ENCODE measurements at places on chromosomes 6 and 20.

- no peak for DNase-seq
Measured at GRCh38 chr6:161351858-161352257, 78.0 kb upstream of the AGPAT4 start.

DNA sequence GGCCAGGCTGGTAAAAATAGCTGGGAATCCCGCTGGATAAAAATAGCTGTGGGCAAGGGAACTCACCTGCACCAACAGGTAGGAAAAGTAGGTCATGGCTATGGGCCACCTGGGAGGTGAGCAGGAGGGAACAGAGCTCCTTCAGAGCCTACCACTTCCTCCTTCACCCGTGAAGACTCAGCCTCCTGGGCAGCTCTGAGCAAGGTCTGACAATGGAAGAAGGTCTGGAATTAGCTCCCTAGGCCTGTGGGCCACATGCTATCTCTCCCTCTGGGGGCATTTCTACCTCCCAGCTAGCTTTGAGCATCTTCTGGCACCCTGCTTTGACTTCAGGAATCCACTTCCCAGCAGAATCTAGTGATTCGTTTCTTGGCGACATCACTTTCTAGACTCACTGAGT is 153.9 kb downstream of the MRPL14 start:
- no peak for DNase-seq

GRCh38 chr6:22499815-22500214 is 69.6 kb upstream of the HDGFL1 start:
- no peak for DNase-seq

GRCh38 chr20:51061418-51062045 is 38.6 kb upstream of the KCNG1 start:
- no peak for DNase-seq

DNA sequence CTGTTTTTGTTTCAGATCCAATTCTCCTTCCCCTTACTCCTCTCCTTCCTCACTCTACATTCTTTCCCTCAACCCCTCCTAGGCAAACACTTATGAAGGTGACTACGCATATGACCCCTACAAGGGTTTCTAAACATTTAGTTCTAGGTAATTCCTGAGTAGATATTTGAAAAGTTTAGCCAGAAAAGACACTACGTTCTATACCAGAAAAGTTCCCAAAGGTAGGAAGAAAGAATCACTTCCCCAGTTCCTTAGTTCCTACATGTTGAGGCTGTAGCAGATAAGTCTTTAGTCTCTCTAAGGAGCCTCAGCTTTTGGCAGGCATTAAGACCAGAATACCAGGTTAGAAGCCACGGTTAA is 11.6 kb downstream of the POU3F2 start:
- DNase-seq: no peak

DNA sequence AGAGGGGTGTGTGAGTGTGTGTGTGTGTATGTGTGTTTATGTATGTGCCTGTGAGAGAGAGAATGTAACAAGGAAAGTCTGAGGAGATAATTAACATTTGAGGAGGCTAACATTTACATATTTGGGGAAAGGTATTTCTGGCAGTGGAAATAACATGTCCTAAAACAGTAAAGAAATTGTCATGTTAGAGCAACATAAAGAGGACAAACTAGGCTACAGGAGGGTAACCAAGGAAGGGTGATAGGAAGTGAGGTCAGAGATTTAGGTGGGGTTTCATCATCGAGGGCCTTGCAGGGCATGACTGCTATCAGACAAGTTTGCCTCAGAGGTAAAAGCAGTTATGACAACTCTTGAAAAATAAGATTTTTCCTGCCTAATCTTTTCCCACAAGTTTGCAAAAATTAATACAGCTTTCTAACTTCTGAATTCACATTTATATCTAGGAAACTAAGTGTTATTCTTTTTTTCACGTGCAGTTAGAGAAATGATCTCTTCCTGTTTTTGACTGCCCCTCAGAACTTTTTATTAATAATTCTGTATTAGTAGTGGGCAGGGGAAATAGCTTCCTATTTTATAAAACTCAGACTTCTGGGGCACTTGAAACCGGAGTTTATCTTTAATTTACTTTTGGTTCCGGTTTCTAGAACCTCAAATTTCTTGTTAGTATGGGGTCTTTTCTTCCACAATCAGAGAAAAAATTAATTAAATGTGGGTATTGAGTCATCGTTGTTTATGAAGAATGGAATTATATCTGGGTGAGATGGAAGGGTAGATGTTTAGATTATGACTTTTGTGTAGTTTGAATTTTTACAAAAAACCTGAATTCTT is 30.5 kb upstream of the RHAG start:
- no peak for DNase-seq

DNA sequence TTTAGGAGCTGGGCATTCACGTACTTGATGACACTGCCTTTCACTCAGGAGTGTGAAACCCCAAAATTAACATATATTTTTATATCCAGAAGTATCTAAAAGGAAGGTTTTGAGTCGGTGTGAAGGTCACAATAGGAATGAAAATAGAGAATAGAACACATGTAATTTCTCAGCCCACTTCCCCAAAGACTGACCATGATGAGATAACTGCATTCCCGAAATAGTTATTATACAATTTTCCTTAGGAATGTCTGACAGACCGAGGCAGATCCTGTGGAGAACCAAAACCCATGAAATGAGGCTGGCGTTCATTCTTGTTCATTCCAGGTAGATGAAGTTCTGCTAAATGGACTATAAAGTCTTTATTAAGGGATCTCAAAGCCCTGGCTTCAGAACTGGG is 10.3 kb downstream of the NSFL1C start:
- DNase-seq: no peak

DNA sequence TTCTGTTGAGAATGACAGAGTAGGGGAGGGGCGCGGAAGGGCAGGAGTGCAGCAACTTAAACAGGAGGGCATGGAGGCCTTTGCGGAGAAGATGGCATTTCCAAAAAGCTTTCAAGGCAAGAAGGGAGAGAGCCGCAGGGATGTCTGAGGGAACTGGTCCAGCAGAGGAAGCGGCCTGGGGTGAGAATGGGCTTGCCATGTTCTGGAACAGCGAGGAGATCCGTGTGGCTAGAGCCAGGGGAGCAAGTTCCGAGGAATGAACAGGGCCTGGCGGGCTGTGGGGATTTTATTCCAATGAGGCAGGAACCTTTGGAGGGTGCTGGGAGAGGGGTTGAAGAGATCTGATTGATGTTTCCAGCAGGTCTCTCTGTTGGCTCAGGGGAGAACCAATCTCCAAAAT is 86.1 kb downstream of the PREX1 start:
- DNase-seq: no peak

DNA sequence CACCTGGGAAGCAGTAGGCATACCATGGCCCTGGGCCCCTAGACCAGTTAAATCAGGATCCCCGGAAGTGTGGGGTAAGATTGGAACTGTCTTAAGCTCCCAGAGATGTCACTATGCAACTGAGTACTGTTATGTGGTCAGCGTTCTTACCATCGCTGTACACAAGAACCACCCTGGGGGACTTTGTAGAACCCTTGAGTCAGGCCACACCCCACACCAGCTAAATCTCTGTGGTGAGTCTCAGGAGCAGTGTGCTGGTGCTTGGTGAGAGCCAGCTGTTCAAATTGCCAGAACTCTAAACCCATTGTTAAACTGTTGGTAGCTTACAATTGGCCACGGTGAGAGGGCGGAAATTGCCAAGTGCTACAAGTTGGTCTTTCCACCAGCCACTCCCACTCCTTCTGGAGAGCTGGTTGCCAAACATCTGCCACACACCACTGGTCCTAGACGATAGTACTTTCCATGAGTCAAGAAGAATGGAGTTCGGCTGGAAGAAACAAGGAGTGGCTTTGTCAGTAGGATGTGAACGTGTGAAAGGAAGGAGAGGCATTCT is 80.5 kb upstream of the SYNDIG1 start:
- DNase-seq: no peak

DNA sequence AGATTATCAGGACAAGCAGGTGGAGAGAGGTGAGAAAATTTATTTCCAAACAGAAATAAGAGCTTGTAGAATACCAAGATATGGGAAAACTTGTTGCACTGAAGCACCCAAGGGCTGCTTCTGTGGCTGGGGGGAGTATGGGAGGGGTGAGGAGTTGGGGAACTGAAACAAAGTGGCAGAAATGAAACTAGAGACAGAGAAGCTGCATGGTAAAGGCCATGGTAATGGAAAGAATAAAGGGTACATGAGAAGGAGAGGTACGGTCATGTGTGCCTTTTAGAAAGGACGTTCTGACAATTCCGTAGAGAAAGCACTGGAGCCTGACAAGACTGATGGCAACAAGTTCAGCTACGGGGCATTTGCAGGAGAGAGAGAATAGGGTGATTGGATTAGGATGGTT is 51.6 kb upstream of the RIN2 start:
- DNase-seq: no peak

DNA sequence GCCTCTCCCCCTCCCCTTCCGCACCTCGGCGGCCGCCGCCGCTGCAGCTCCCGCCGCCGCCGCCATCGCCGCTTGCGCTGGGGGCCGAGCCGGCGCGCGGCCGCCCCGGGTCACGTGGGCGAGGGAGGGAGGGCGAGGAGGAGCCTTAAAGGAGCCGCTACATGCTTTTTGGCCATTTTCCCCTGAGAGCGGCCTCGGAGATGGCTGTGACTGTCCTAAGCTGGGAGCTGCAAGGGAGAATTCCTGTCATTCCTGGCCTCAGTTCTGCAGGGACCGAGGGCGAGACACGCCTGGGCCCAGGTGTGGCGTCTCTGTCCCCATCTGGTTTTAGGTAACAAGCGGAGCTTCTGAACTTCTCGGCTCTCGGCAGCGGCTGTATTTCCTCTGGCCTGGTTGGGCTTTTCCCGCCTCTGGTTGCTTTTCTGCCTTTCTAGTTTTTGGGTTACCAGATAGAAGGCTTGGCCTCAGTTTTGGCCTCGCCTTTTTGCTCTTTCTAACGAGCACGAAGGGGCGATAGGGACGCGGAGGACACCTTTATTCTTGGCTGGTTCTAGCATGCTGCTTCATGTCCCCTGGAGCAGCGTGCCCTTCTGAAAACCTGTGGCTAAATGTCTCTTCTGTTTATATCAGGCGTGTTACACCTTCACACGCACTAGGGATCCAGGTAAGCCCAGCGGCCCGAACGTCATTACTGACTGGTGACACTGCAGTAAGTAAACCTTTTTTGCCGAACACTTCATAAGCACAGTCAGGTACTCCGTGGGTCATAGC is at the start of gene EHMT2:
EHMT2 (minus strand) TSS at position 87 of the 771 bp plus-strand sequence; CDS start at position 66, 21 bp downstream.
- peak; percentile 85 for DNase-seq

DNA sequence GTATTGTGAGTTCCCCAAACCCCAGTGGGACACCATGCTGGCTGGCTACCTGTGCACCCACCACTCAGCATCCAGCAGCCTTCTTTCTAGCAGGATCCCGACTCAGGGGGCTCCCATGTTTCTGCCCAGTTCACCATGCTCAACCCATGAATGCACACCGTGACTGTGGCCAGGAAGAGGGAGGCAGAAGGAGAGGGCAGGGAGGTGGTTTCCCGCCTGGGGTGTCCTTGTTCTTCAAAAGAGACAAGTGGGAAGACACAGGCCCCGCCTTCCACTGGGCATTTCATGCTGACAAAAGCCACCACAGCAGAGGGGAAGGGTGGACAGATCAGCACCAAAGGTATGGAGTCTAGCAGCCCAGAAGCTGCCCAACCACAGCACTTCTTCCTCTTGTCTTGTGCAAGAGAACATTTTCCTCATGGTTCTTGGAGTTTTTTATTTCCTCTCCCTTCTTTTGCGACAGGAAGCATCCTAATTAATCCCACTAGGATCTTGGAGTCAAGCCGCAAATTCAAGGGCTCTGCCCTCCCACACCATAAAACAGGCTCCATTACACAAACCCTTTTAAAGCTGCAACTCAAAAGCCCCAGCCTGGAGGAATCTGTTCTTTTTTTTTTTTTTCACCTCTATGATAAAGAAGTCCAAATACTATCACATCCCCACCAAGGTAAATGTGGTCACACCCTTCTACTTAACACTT is 13.5 kb upstream of the ANKRD60 start:
- DNase-seq: no peak

GRCh38 chr6:152170702-152171667 is 363.5 kb downstream of the ESR1 start:
- peak; percentile 62 for DNase-seq

DNA sequence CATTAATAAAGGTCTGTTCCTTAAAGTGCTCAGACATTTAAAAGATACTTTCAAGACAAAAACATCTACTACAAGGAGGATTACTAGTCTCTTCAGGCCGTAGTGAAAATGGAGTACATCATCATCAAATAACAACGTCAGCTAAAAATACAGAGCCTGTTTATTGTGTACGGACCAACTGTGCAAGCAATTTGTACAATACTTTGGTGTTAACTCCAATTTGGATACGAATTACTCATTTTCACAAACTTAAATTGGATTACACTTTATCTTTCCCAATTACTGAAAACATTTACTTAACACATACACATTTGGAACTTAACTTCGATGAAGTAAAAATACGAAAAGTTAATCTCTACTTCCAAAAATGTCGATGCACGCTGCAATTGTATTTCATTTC is 802 bp downstream of the CYP39A1 start:
- DNase-seq: no peak

DNA sequence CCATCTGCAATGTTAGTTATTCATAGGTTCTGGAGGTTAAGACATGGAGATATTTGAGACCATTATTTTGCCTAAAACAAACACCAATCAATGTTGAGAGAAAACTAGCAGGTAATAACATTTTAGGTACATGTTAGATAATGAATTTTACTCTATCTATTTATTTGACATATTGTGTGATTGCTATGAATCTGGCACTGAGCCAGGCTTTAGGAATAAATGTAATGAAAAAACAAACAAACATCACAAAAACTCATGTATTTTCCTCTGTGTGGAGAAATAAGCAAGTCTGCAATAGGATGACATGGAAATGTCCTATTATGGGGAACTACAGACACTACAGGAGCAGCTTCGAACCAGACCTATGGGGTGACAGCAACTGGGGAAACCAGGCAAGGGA is 57.8 kb downstream of the OPN5 start:
- DNase-seq: no peak

- no peak for DNase-seq
Measured at GRCh38 chr20:8983478-8984345, 85.2 kb upstream of the PLCB4 start.

GRCh38 chr20:37886851-37887297 is 16.1 kb upstream of the VSTM2L start:
- no peak for DNase-seq

- DNase-seq: no peak
Measured at GRCh38 chr20:53878262-53879047, 191.9 kb downstream of the BCAS1 start.

DNA sequence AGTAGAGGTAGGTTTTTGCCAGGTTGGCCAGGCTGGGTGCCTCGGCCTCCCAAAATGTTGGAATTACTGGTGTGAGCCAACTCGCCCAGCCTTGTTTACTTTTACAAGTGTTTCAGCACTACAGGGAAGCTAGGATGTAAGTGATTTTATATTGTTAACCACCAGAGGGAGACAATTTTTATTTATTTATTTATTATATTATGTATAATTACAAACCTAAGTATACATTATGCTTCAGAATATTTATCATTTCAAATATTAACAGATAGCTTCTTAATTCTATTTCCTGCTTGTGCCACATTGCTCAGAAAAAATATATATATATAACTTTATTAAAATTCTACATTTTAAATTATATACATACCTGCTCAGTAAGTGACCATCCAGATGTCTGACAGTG is 9.8 kb downstream of the MMUT start:
- DNase-seq: no peak

- DNase-seq: no peak
Measured at GRCh38 chr20:2859330-2860121, 13.8 kb upstream of the PTPRA start.

All from activated T-helper 1 cell treated with anti-CD3 and anti-CD28 coated beads, Interleukin-12 subunit alpha, Interleukin-12 subunit beta, Interleukin-2, Interleukin-4 antibody, amounts not matched to agents 30 ng/mL and 10 ng/mL and 1 ng/mL, durations not matched to agents 14 hours and 24 hours and 36 hours (primary cell).